ENCODE measurements at places on chromosomes 2 and 18.

DNA sequence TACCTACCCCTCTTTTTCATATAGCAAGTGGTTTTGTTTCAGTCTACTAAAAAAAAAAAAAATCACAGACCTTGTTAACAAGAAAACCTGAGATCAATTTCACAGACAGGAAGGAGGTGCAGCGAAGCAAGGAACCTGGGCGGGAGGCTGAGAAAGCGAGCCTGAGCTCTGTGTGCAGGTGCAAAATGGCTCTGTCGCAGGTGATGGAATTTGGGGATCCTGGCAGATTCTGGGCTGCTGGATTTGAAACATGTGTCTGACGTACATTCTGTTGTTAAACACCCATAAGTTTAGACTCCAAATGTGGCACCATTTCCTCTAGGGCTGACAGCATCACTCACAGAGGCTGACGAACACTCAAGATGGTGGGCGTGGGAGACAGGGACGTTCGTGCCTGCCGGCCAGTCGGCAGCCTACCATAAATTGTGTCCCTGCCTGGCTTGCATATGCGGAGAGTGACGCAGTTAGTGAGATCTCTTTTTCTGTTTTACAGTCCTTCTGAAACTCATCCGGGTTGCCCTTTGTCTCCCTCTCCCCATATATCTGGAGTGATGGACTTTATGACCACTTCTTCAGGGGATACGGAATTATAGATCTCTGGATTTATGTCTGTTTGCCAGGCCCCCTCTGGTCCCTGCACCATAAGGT is 8.8 kb upstream of the DDX1 start:
- no peak for DNase-seq

DNA sequence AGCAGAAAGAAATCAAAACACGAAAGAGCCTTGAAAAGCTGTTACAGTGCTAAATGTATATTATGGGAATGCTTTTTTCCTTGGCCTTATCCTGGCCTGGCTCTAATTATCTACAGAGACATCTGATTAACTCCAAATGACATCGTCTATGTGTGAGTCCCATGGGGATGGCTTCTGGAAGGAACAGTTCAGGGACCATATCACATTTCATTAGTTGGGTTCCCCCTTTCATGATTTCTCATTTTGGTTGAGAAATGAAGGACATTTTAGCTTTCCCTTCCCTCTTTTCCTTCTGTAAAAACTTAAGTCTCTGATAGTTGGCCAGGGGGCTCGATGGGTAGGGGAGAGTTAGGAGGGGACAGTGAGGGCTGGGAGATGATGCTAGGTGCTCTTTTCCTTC is 116.7 kb downstream of the PRKCE start:
- DNase-seq: no peak

DNA sequence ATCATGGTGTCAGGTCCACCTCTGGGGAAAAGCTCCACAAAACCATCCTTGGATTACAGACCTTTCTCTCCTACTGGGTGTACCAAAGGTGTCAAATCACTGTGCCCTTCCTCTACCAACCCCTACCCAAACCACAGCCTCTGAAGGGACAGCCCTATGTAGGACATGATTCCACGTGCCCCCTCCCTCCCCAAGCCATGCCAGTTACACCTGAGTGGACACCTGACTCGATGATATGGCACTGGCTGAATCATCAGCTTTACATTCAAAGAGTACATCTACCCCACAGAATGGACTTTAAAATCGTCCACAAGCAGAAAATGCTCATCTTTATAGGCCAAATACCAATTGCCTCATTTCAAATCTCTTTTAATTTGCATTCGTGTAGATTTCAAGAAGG is 26.0 kb downstream of the TRABD2A start:
- no peak for DNase-seq

DNA sequence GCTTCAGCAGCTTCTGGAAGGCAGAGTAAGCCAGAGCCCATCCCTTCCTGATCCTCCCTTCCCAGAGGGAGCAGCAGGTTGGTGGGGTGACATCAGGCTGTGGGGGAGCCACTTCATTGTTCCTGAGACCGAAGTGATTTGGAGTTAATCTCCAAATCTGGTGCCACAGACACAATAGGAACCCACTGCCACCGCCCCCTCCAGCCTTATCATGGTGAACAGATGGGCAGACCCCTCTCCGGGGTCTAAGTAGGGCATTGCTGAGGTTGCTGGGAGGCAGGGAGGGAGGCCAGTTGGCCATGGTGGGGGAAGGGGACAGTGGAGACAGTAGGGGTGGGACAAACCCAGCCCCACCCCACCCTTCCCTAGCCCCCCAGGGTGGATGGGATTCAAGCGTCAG is 25.6 kb upstream of the SLC35F6 start:
- no peak for DNase-seq

GRCh38 chr2:2014251-2014771 is 270.0 kb upstream of the PXDN start:
- no peak for DNase-seq

- DNase-seq: no peak
Observed at GRCh38 chr2:233209533-233210171, 41.8 kb upstream of the ATG16L1 start.

- DNase-seq: no peak
Observed at GRCh38 chr18:73286584-73286983, 418.8 kb upstream of the NETO1 start.

DNA sequence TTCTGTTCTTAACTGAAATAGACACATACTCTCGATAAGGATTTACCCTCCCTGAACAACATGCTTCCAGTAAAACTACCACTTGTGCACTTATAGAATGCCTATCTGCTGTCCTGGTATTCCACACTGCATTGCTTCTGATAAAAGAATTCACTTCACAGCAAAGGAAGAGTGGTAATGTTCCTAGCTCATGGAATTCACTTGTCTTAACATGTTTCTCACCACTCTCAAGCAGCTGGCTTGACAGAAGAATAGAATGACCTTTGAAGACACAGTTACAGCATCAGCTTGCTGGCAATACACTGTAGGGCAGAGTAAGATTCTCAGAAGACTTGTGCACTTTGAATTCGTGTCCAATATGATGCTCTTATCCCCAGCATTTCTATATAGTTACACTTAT is 524.1 kb upstream of the CNTNAP5 start:
- DNase-seq: no peak

DNA sequence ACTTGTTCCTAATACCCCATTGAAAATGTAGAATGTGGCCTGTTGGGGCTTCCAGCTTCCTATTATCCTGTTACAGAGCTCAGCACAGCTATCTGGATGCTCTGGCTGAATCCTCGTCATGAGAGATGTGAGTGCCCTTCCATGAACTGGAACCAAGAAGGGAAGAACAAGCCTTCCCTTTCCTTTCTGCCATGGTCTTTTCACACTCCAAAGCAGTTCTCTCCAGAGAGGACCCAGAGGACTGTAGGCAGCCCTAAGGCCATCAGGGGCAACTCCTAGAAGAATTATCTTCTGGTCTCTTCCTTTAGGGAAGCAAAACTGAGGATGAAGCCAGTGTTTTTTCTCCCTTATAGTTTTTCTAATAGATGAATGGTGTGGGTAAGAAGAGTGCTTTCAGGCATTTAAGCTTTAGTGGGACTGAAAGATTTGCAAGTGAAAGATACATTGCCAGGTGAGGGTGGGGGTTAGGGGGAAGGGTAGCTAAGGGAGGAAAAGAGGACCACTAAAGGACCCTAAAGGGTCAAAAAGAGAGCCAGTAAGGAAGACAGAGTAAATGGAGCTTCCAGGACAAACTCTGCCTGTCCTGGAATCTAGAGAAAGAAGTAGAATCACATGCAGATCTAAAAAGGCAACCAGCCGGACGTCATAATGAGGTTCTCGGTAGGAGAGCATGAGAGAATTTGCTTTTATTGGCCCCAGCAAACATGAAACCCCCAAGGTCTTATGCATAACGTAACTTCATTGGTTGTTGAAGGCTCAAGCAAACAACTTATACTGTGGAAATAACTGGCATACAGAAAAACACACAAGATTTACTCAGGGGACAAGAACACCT is 12.4 kb upstream of the XPO1 start:
- no peak for DNase-seq

GRCh38 chr2:141946016-141946415 is 184.8 kb downstream of the LRP1B start:
- DNase-seq: no peak

DNA sequence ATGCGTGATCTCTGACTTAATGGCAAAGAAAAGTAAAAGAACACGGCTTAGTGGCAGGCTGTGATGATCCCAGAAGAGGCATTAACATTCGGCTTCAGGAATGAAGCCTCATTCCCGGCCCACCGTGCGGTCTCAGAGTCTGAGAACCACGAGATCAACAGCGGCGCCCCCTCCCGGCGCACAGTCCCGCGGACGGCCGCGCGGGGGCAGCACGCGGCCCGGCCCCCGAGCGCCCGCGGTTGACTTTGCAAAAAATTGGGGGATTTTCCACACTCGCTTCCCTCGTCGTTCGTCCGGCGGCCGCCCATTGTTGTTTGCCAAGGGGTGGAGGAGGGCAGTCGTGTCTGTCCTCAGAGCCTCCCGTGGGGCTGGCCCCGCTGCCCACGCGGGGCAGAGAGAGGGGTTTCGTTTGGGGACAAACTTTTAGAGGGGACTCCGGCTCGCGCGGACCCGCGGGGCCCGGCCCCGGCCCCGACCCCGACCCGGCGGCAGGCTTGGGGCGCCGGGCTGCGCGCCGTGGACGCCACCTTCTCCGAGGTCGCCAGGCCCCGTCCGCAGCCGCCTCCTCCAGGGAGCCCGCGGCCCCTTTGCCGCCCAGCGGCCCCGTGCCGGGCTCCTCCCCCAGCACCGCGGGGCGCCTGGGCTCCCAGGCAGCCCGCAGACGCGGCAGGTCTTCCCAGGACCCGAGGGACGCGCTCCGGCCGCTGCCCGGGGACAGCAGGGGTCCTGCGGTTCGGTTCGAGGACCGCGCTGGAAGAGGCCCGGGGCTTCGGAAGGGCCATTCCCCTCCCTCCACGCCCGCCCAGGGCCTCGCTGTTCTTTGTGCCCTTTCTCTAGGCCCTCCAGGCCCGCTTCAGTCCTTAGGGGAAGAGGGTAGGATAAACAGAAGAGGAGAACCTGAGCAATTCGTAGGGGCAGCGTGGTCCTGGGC is 3.4 kb upstream of the HS6ST1 start:
- DNase-seq: peak; percentile 78

Data from Kasumi-1 (cell line).